ENCODE measurements at places on chromosomes 7 and 10.

- no peak for DNase-seq
Observed at GRCh38 chr7:151426441-151426903, 13.5 kb downstream of the CRYGN start.

GRCh38 chr7:81260152-81260551, 341.3 kb upstream of the SEMA3C start:
- DNase-seq: no peak

- DNase-seq: no peak
Observed at GRCh38 chr10:82815680-82816079, 940.7 kb downstream of the NRG3 start.

DNA sequence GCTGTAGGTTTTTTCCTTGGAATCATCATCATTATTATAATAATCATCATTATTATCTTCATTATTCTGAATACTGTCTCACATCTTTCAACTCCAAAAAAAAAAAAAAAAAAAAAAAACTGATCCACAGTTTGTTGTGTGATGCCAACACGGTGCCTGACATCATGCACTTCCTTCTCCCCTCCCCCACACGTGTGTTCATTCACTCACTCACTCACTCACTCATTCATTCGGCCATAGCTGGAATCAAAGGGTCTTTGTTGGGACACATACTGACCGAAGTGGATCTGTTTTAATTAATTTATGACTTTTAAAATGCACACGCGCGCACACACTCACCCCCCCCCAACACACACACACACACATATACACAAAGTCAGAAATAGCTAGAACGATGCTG, 177.8 kb downstream of the PIP4K2A start:
- DNase-seq: no peak

GRCh38 chr7:141335164-141335563, 216.0 kb upstream of the AGK start:
- DNase-seq: no peak

DNA sequence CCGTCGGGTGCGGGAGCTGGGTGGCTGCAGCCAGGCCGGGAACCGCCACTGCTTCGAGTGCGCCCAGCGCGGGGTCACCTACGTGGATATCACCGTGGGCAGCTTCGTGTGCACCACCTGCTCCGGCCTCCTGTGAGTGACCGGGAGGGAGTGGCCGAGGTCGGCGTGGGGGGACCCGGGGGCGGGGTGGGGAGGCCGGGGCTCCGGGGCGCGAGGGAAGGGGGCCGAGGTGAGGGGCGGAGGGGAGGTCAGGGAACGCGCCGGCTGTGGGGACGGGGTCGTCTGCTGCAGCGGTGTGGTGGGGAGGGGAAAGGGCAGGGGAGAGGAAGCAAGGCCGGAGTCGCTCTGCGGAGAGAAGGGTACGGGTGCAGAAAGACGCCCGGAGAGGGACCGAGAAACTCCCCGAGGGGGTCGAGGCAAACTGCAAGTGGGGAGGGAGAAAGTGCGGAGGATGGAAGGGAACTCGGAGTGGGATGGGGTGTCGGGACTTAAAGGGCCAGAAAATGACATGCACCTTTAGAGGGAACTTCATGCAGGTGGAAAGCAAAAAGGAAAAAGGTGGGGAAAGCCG, 518 bp downstream of the AGFG2 start:
- no peak for DNase-seq

- DNase-seq: no peak
Observed at GRCh38 chr7:28703037-28703765, 254.9 kb downstream of the TRIL start.

- no peak for DNase-seq
Observed at GRCh38 chr7:107993891-107994291, 9.1 kb downstream of the LAMB1 start.

GRCh38 chr7:84083846-84084245, 110.7 kb downstream of the SEMA3A start:
- DNase-seq: no peak

GRCh38 chr7:16637379-16637778, 8.2 kb downstream of the ANKMY2 start:
- DNase-seq: no peak

- DNase-seq: no peak
Observed at GRCh38 chr10:122725768-122726167, 26.1 kb upstream of the C10orf120 start.

- DNase-seq: no peak
Observed at GRCh38 chr10:3773460-3774017, 11.5 kb downstream of the KLF6 start.

DNA sequence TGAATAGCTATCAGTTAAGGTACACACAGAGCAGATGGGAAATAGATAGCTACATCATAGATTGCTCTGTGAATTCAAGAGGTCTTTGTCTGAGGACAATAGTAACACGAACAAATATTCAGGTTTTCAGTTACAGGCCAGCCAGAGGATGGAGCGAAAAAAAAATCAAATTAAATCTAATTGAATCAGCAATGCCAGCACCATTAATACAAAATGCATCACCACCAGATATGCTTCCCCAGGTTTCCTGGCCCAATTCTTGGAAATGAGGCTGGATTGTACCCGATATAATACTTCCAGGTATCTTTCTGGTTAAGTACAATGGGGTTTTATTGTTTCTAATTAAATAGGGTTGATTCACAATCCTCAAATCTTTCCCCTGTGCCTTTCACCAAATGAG, 975.8 kb upstream of the AUTS2 start:
- no peak for DNase-seq

GRCh38 chr7:123034106-123034505, 38.6 kb upstream of the TAS2R16 start:
- no peak for DNase-seq
